ENCODE measurements at places on chromosomes 12 and 14.
A peak's percentile ranks its signal among the peaks of the same experiment; 100 is the strongest.

- no peak for DNase-seq
Measured at GRCh38 chr14:31660728-31661127, 99.5 kb downstream of the NUBPL start.

- DNase-seq, result peak; percentile 83
Measured at GRCh38 chr14:88983755-88984154, 159.3 kb downstream of the TTC8 start.

DNA sequence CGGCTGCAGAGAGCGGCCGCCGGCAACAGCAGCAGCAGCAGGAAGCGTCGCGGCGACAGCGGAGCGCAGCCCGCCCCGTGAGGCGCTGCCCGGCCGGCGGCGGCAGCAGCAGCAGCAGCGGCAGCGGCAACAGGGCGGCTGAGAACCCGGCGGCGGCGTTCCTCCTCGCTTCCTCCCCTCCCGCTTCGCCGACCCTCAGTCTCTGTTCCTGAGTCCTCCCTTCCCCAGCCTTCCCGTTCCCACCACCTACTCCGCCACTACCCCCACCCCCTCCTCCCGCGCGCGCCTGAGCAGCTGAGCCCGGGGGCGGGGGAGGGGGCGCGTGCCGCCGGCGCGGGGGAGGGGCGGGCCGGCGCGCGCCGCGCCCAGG lies 310 bp downstream of the BICDL1 start:
- DNase-seq, result no peak

DNA sequence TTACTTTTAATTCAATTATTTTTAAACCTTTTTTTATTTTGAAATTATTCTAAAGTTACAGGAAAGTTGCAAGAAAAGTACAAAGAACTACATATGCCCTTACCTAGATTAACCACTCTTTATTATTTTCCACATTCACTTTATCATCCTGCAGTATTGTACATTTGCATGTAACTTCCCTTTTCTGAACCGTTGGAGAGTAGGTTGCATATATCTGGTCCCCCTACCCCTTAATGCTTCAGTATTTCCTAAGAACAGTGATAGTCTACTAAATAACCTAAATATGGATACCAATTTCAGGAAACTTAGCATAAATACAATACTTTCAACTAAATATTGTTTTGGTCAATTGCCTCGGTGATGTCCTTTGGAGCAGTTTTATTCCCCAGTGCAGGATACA lies 15.0 kb downstream of the G2E3 start:
- no peak for DNase-seq

GRCh38 chr12:108879615-108880254 lies at the start of gene DAO:
TSS of gene DAO (plus strand) at chr12:108880092. CDS start at chr12:108885007, 4,915 bp downstream.
- DNase-seq, result no peak

DNA sequence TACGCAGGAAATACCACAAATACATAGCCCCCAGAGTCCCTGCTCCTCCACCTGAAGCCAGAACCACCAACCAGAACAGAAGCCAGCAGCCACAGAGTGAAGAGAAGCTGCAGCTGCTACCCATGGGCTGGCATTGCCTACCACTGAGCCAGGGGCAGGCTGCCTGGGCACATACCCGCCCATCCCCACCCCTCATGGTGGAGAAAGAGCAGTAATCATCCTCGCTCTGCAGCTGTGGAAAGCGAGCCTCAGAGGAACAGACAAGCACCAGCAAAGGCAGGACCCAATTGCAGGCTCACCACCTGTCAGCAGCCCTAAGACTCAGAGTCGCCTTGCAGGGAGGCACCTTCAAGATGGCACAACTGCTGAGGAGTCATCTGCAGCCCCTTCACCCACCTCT lies 11.2 kb upstream of the CD9 start:
- no peak for DNase-seq

- no peak for DNase-seq
Measured at GRCh38 chr14:75334549-75335051, 56.0 kb downstream of the FOS start.

GRCh38 chr12:67428431-67428830 lies 159.3 kb downstream of the CAND1 start:
- DNase-seq, result no peak

- DNase-seq, result no peak
Measured at GRCh38 chr12:127970491-127970890, 296.5 kb upstream of the TMEM132C start.

GRCh38 chr12:66423266-66423665 lies 121.0 kb downstream of the HELB start:
- DNase-seq, result no peak

GRCh38 chr12:64110864-64111263 lies 111.2 kb downstream of the KICS2 start:
- DNase-seq, result no peak

GRCh38 chr14:77098529-77099353 lies 683 bp downstream of the CIPC start:
- no peak for DNase-seq

DNA sequence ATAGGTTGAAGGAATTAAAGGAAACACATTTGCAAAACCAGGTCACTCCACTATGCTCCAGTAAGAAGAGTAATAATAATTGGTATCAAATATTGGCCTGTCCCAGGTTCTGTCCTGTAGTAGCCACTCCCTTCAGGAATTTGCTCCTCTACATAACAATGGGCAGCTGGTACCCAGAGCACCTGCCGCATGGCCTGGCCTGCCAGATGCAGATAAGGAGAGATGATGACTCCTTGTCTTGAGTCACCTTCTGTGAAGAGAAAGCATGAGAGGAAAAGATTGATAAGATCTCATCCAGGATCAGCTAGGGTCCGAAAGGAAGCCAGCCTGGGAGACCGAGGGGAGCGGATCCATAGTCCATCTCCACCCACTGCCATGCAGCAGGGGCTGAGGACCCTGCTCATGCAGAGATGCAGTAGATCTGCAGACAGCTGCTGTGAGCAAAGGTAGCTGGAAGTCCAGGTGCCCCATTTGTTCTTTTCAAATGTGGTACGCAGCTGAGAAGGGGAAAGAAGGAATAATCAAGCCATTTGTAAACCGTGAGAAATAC lies 24.3 kb downstream of the VCPKMT start:
- DNase-seq, result no peak

DNA sequence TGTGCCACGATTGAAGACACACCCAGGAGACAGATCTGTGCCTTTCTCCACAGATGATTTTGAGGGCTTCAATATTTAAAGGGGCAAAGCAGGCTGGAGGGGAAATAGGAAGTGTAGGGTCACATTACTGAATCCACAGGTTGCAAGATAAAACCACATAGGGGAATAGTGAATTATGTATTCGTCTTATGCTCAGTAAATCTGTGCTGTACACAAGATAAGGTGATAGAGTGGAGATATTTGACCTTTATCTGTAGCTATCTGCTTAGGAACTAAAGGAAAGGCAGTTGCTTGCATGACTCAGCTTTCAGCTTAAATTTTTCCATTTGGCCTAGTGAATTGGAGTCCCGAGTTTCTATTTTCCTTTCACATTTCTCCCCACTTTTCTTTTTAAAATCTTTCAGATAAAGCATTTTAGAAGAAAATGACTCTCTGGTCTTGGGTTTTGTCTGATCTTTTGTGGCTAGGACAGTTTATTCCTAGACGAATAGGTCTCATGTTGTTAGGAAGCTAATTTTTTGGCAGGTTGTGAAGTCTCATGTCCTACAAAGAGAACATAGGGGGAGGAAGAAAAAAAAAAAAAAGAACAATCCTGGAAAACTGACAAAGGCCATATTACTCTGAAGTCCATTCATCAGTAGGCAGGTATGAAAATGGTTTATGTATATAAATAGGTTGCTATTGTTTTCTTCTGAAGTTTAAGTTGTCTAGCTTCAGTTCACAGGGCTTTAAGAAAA lies 55.4 kb downstream of the FBXO33 start:
- DNase-seq, result no peak

- DNase-seq, result no peak
Measured at GRCh38 chr14:60863249-60863648, 117.6 kb downstream of the TRMT5 start.

GRCh38 chr14:55103005-55103640 lies 25.9 kb upstream of the LGALS3 start:
- peak; percentile 89 for DNase-seq

GRCh38 chr14:49505041-49505766 lies 81.0 kb downstream of the RPS29 start:
- peak; percentile 88 for DNase-seq

DNA sequence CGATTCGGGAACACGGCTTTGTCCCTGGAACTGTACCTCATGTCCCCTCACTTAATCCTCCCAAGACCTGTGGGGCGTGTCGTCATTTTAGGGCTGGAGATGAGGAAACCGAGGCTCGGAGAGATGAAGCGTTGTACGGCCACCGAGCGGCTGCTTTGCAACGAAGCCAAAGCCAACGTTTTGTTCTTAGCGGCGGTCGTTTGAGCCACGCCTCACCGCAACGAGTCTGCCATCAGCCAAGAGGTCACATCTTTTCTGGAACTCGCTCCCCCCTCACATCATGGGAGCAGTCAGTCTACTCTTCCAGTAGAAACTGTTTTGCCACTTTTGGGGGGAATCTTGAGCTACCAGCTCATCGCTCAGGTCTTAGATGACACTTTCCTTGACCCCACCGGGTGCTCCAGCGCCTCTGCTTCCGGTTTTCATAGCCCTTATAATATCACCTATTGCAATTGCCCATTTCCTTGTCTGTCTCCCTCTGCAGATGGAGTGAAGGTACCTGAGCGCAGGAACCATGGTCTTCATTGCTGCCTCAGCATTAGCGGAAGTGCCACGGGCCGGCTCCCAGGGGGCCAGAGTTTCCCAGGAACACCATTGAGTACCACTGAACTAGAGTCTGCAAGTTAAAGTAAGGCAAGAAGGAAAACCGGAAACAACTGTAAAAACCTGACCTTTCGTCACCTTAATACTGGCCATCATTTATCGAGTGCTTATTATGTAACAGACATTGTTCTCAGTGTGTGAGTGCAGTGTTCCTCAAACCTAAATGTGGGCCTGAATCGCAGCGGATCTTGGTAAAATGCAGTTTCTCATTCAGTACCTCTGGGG lies 19.6 kb downstream of the NINJ2 start:
- no peak for DNase-seq

- no peak for DNase-seq
Measured at GRCh38 chr12:50110127-50110761, 1.8 kb upstream of the COX14 start.

DNA sequence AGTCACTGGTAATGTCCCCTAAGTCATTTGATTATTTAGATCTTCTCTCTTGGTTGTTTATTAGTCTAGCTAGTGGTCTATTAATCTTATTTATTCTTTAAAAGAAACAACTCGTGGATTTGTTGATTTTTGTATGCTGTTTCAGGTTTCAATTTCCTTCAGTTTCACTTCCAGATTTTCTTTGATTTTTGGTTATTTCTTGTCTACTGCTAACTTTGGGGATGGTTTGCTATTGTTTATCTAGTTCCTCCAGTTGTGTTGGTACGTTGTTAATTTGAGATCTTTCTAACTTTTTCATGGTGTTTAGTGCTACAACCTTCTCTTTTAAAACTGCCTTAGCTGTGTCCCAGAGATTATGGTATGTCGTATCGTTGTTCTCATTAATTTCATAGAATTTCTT lies 18.5 kb upstream of the CD69 start:
- no peak for DNase-seq

DNA sequence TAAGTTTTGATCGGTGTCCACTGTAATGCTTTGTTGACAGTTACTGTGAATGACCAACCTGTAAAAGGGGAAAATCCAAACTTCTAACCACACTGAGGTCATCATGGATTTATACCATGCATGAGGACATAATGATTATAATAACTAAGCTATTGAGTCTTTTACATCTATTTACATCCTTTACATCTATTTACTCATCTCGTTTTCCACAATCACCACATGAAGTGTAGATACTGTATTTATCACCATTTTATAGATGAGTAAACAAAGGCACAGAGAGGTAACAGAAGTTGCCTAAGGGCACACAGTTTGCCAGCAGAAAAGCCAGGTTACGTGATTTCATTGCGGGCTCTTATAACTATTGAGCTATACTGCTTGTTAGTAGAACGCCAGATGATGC lies 27.9 kb upstream of the EID3 start:
- no peak for DNase-seq

- DNase-seq, result no peak
Measured at GRCh38 chr14:101726954-101727302, 34.6 kb upstream of the PPP2R5C start.

- no peak for DNase-seq
Measured at GRCh38 chr14:40955131-40955505, 651.6 kb upstream of the LRFN5 start.

DNA sequence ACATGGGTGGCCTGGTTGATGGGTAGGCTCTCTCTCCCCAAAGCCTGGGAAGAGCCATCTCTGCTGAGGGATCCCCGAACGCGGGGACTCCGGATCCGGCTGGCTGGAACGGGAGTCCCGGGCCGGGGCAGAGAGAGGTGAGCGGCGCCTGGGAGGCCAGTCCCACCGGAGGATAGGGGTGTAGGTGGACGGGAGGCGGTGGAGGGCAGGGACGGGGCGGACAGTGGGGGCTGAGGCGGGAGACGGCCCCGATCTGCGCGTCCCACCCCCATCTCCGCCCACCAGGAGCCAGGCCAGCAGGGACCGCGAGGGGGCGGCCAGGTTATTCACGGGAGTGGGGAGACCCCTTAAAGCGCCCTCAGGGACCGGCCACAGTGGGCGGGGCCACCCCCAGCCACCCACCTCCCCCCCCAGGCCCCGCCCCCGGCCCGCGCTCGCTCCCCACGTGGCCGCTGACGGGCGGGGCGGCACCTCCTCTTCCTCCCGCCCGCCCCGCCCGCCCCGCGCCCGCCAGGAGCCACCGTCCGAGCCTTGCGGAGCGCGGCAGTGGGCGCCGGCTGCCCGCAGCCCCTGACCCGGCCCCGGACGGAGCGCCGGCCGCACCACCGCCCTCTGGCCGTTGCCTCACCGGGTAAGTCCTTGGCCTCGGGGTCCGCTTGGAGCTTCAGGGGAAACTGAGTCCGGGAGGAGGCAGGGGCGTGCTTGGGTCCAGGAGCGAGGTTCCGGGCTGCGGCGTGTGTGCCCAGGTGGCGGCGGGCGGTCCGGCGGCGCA lies at the start of gene INF2:
TSS of gene INF2 (plus strand) at position 510 of the 772 bp plus-strand sequence. CDS start 11,748 bp downstream, outside the sequence.
- DNase-seq, result no peak

DNA sequence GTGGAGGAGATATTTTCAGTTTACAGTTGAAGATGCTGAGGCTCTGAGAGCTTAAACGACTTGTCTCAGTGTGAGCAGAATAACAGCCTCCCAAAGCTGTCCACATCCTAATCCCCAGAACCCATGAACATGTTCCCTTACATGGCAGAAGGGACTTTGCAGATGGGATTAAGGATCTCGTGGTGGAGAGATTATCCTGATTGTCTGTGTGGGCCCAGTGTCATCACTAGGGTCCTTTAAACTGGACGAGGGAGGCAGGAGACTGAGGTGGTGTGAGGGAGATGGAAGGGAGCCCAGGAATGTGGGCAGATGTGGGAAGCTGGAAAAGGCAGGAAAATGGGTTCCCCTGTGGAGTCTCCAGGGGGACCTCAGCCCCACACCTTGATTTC lies 9.6 kb upstream of the KRT80 start:
- no peak for DNase-seq

DNA sequence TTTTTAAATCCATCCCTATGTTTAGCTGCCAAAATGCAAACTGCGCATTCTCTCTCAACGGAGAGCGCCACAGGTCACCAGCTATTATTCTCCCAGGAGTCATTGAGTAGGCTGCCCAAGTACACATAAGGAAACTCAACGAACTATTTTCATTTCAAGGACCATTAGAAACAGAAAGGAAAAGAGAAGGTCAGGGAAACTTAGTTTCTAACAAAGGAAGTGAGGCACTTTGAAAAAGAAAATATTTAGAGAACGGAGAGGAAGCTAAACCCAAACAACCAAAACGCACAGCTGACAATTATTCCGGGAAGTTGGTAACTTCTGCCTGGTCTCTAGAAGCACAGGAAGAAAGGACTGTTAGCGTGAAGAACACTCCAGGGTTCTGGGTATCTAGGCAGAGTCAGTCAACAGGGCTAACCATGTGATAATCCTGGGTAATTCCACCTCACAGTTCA lies 23.5 kb downstream of the GPHB5 start:
- no peak for DNase-seq

- DNase-seq, result no peak
Measured at GRCh38 chr12:7869137-7869536, 3.6 kb downstream of the SLC2A14 start.

All from kidney epithelial cell (primary cell).